ENCODE measurements at places on chromosomes 11 and 22. TPM values are rescaled to one million over a fixed set of nuclear protein-coding genes. Genes with fewer than 3 reads are reported as not detected.

CTSW gene
- total RNA-seq: not detected

FREY1 gene
- 1.5 TPM for total RNA-seq

C22orf39 gene
- total RNA-seq: 30.1 TPM

- DNase-seq: no peak
These were observed 2.0 kb upstream of the CCDC73 start for GRCh38 chr11:32796425-32796824.

DNA sequence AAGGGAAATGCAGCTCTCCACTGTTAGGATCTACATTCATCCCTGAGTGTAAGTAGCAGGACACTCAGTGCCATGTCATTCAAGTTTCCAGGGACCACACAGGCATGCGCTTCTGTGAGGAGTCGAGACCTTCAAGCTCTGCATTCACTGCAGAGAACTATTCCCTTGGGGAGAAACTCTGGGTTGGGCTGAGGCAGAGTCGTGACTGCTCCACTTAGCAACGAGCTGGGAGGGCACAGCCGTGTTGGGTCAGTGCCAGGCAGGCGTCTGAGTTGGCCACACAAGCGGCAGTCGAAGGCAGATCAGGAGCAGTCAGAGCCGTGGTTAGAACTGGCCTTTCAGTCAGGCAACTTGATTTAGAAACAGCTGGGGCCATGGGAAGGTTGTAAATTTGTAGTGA lies 14.7 kb downstream of the MPEG1 start:
- no peak for DNase-seq

DNA sequence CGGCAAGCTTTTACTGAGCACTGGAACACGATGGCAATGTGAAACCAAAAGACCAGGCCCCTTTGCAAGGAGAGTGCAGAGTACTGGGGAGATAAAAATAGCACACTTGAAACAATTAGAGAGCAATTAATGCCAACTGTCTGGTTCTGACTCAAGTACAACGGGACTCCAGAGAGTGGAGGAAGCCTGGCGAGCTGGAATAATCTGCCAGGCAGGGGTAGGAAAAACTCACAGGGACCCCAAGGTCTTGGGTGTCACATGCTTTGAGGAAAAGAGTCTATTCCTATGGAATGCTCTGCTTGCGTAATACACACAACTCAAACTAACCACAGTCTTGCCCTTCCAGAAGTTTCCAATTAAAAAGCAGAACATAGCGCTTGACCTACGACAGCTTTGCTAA lies 113.0 kb upstream of the CLMP start:
- DNase-seq: no peak

- no peak for DNase-seq
These were observed 144.1 kb downstream of the ARHGAP42 start for GRCh38 chr11:100830978-100831732.

- no peak for DNase-seq
These were observed 9.0 kb upstream of the MUC5AC start for GRCh38 chr11:1148752-1149180.

- no peak for DNase-seq
These were observed 172.6 kb downstream of the LARGE1 start for GRCh38 chr22:33747576-33748180.
